C1 segment of cervical spinal cord (tissue), 14 donors: ENCODE measurements at places on chromosomes 4 and X.

DNA sequence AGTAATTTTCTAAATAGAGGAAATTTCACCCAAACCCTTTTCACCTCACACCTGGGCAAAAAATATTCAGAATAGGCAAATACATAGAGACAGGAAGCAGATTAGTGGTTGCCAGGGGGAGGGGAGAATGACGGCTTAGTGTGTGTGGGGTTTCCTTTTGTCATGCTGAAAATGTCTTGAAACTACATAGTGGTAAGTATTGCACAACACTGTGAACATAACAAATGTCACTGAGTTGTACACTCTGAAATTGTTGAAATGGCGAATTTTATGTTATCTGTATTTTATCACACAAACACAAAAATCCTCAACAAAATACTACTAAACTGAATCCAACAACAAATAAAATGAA lies 60.7 kb upstream of the PLAC1 start:
- DNase-seq: no peak

- no peak for DNase-seq
Observed at GRCh38 chr4:175951794-175952193, 113.8 kb upstream of the WDR17 start.

DNA sequence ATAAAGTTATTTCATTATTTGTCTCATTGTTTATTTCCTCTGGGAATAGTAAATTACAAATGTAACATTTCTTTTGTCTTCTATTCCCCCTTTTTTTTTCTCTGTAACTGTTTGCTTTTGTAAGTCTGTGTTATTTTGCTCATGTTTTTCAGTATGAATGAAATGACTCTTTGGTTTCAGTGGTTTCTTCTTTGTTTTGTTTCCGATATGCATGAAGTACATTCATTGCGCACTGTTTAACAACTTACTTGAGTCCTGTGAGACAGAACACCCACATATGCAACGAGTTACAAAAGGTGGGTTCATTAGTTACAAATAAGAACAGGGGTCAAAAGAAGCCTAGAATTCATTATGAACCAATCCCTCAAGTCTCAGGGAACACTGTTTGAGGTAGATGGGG lies 175.0 kb upstream of the UGT8 start:
- DNase-seq: no peak

DNA sequence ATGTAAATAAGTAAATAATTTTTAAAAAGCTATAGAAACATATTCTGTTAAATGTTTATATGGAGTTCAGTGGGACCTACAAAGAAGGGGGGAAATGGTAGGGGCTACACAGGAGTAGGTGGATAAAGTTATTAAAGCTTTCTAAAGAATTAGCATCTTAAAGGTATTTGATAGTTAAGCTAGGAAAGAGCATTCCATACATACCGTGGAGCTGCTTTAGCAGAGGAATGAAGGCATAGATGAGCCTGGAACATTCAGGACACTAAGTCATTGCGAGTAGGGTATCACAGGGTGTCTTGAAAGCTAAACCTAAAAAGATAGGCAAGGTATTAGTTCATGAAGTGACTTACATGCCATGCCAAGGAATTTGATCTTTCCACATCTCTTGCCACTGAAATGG lies 60.4 kb downstream of the SLC10A6 start:
- DNase-seq: no peak

DNA sequence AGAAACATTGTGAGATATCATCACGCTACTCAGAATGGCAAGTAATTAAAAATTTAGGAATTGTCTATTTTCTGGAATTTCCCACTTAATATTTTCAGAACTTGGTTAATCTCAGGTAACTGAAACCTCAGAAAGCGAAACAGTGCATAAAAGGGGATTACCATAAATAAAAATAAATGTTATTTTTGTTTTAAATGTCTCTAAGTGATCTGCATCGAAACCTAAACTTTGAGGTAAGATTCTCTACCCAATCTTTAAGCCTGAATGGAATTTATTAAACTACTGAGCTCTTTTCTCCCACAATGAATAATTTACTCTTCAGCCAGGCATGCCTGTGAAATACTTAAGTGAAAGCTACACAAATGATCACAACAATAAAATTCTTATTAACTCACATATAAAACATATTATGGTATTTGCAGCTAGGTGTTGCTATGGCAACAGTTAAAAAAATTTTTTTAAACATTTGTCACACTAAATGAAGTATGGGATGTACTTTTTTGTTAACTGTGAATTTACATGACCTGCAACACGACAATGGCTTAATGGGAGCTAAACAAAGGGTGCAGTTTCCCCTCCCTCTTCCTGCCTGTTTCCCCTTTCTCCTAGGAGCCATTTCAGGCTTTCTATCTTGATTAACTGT lies 220.2 kb upstream of the PRPS2 start:
- DNase-seq: no peak

GRCh38 chrX:23246001-23246400 lies 88.6 kb upstream of the PTCHD1 start:
- DNase-seq: no peak

- no peak for DNase-seq
Observed at GRCh38 chr4:150280081-150280895, 202.0 kb downstream of the DCLK2 start.

GRCh38 chrX:154710309-154710708 lies 40.6 kb downstream of the GAB3 start:
- no peak for DNase-seq

DNA sequence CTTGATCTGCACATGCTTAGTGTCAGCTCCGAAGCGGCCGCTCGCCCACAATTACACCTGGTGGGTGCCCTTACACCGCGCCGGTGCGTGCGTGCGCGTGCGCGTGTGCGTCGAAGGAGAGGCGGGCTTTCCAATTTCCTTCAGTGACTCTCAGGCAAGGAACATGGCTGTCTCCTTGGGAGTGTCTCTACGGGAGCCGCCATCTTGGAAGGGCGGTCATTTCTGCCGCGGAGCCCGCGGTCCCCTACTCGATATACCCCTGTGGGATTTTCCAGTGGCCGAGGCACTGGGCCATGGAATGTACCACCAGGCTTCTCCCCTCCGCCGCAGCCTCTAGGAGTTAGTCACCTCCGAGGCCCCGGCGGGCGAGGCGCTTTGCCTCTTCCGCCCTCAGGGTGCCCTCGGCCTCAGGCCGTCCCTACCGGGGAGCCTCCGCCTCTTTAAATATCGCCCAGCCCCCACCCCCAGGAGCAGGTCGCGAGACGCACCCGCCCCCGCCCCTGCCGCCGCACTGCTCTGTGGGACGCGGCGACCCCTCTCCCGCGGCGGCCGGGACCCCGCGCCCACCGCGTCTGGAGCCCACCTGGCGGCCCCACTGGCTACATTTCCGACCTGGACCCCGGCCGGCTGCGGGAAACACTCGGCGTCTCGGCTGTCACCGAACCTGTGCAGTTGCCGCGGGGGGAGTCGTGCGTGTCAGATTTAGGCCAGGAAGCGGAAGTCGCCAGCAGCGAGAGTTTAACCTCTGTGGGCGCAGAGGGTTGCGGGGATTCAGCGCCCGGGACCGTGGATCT lies at the start of gene ZNF41:
ZNF41 (minus strand) TSS at position 711 of the 794 bp plus-strand sequence. CDS start 15,741 bp downstream, outside the sequence.
- peak; percentile 43 for DNase-seq

- DNase-seq: no peak
Observed at GRCh38 chrX:7102119-7102518, 45.4 kb upstream of the STS start.

- no peak for DNase-seq
Observed at GRCh38 chr4:169128902-169129301, 118.8 kb upstream of the CBR4 start.

- no peak for DNase-seq
Observed at GRCh38 chr4:53622739-53623151, 31.5 kb upstream of the LNX1 start.

GRCh38 chr4:152009983-152010709 lies 249.3 kb upstream of the GATB start:
- no peak for DNase-seq

DNA sequence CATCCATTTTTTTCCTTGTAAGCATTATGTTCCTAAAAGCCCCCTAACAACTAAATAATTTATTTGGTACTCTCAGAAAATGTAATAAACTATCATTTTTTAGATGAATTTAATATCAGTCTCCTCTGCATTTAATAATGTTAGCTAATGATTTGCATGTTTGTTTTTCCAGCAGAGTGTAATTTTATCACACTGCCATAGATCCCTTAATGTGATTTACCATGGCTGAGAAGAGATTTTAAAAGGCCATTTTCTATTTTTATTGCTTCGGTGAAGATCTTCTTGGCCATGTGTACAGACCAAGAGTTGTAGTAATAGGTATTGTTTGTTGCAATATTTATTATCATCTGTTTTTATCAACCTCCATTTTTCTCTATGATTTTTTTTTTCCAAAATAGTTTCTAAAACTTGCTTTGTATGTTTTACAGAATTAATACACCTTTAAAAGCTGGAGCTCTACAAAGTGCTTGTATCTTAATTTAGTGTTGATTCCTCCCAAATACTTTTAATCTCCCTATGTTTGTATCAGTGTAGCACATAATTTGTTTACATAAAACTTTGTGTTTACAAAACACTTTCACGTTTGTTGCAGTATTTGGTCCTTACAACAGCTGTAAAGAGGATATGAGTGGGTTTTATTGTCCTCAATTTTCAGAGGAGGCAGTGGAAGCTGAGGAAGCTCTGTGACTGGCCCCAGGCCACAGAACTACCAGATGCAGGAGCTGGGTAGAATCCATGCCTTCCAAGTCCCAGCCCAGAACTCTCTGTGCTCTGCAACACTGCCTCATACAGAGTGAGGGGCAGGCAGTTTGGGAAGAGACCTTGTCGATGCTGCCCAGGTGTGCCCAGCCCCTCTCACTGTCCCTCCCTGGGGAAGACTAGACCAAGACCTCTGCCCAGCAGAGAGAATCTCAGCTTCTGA lies 58.1 kb downstream of the FAM114A1 start:
- no peak for DNase-seq

DNA sequence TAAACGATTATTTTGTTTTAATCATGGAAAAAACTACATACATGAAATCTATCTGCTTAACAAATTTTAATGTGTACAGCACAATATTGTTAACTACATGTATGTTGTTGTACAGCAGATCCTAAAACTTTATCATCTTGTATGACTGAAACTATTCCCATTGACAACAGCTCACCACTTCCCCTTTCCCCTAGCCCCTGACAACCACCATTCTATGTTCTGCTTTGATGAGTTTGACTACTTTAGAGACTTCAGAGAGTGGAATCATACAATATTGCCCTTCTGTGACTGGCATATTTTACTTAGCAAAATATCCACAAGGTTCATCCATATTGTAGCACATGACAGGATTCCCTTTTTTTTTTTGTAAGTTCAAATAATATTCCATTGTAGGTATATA lies 185.9 kb downstream of the CFAP299 start:
- no peak for DNase-seq

GRCh38 chrX:153866302-153867019 lies 19.5 kb downstream of the L1CAM start:
- DNase-seq: peak; percentile 33

GRCh38 chrX:40290517-40290916 lies 192.8 kb upstream of the BCOR start:
- DNase-seq: no peak

DNA sequence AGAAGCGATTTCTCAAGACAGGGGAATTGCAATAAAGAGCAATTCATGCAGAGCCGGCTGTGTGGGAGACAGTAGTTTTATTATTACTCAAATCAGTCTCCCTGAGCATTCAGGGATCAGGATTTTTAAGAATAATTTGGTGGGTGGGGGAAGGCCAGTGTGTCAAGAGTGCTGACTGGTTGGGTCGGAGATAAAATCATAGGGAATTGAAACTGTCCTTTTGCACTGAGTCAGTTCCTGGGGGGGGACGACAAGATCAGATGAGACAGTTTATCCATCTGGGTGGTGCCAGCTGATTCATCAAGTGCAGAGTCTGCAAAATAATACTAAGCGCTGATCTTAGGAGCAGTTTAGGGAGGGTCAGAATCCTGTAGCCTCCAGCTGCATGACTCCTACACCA lies 502.4 kb downstream of the NLGN4X start:
- DNase-seq: no peak

GRCh38 chr4:48604527-48604926 lies 114.5 kb downstream of the ZAR1 start:
- DNase-seq: no peak

GRCh38 chr4:6901669-6902317 lies 7.8 kb upstream of the TBC1D14 start:
- DNase-seq: no peak

GRCh38 chrX:121389976-121390714 lies 342.7 kb downstream of the GLUD2 start:
- no peak for DNase-seq

GRCh38 chrX:47370278-47370677 lies at the start of gene ZNF157:
ZNF157 (plus strand) TSS chrX:47370578; CDS start chrX:47370669, 91 bp downstream.
- no peak for DNase-seq

DNA sequence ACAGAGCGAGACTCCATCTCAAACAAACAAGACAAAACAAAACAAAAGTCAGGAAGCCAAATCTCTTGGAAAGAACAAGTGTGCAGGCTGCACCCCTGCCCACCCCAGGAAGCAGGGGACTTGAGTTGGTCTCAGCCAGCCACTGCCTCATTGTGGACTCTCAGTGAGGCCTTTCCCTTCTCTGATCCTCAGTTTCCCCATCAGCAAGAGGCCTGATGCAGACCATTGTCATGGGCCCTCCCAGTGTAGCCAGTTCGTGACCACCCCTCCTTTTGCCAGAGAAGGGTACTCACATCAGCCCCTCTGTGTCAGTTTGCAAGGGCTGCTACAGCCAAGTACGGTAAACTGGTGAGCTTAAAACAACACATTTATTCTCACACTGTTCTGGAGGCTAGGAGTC lies 48.9 kb upstream of the MAMLD1 start:
- DNase-seq: no peak

DNA sequence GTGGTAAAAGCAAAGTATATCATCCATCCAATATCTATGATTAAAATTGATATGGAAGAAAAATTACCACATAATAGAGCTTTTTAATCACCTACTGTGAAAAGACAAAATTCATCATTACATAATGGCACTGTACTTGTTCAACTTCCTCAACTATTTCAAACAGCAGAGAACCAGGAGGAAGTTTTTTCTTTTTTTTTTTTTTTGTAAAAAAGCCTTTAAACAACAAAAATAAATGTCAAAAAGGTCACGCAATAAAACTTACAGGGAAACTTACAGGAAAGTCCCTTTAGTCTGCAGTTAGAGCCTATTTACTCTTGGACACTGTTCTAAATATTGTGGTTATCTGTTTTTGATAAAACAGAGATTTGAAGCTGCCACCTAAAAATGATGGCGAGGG lies 4.8 kb downstream of the PDGFC start:
- no peak for DNase-seq

GRCh38 chrX:12958059-12958458 lies 16.9 kb upstream of the TMSB4X start:
- no peak for DNase-seq

DNA sequence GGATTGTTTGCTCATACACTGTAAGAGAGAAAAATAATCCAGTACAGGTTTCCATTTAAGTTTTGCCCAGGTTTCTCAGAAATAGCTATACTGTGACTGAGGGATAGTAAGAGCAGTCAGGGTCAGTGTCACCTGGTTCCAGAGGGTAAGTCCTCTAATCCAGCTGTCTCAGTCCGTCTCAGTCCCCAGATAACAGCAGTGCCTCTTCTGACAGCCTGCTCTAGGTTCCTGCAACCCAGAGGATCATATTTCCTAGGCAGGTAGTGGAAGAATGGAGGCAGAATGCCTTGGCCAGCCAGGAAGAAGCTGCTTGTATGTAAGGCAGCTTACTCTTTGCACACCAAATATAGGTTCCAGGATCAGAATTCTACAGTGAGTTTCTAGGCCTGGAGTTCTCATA lies 22.6 kb upstream of the GNRHR start:
- no peak for DNase-seq
